Caudate nucleus (tissue), 63 donors: ENCODE measurements at places on chromosomes 3 and 15.
A peak's percentile ranks its signal among the peaks of the same experiment; 100 is the strongest.

DNA sequence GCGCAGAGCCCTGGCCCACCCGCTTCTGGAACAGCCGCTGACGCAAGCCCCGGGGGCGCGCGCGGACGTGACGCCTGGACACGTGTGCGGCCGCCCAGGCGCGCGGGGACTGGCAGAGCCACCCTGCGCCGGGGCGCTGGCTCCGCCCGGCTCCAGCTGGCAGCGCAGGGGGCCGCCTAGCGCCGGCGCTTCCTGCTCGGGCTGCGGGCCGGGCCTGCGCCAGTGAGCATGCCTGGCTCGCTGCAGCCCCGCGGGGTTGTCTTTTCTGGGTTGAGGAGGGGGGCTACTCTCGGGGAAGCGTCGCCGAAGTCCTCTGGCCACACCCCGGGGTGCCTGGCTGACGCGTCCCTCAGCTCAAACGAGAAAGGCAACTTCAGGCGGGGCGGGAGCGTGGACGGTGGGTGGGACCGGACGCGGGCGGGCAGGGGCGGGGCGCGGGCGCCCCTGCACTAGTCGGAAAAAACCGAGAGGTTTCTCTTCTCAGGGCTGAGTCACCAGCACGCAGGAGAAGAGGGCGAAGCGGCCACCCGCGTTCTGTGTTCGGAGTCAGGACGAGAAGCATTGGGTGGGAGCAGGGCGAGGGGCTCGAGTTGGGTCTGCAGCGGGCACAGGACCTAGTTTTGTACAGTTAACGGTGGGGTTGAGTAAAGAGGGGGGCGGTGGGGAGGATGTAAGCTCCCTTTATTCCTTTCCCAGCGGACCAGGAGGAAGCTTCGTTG is at the start of gene SIAH2:
TSS of gene SIAH2 (minus strand) at position 48 of the 719 bp plus-strand sequence. CDS start 320 bp downstream, outside the sequence.
- peak; percentile 93 for DNase-seq

DNA sequence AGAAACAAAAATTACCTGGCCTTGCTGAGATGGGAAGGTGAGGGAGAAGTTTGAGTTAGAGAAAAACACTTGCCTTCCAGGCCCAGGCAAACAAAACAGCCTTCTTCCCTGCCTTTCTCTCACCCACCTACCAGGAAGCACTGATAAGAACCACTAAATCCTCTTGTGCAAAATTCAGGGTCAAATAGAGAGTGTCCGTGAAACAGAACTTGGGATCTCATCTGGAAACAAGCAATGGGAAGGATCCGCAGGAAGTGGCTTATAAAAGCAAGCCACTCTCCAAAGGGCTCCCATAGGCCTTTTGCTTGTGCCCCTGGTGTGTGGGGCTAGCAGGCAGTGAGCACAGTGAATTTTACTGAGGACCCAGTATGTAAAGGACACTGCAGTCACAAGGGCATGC is 11.0 kb downstream of the ADAMTS9 start:
- DNase-seq, result no peak

DNA sequence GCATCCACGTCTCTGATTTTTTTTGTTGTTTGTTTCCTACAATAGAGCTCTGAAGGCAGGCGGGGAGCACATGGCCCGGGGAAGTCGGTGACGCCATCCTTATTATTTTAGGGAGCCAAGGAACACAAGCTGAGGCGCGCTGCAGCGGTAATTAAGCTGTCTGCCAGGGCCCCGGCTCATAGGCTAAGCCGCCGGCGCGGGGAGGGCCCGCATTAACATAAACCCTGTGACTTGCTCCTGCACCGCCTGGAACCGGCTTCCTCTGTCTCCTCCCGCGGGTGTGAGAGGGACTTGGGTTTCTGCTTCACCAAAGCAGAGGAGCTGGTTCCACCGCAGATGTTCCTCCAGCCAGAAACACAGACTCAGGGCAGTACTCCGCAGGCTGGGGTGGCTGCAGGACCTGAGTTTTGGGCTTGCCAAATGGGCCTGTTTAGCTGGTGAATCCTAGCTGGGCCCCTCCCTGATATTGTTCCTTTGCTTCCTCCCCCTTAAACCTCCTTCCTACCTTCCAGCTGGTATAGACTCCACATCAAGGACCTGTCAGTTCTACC is 25.3 kb downstream of the ANP32A start:
- DNase-seq, result peak; percentile 92

GRCh38 chr3:13322324-13322723 is 97.8 kb downstream of the NUP210 start:
- DNase-seq, result no peak

DNA sequence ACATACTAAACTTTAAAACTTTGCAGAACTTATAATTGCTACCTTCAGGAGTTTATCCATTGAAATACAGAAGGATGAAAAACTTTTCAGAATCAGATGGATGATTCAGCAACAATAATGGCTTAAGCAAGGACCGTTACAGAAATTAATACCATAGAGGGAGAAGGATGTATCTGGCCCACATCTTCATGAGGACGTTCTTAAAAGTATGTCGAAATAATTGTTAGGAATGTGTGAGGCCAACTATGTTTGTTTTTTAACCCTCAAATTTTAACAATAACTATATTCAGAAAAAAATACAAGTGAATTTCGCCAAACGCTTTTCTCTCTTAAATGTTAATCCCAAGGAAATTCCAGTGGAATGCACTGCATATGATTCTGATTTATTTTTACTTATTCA is 105.2 kb upstream of the EPHA3 start:
- DNase-seq, result no peak

GRCh38 chr3:99686955-99687612 is 48.7 kb downstream of the COL8A1 start:
- DNase-seq, result no peak

DNA sequence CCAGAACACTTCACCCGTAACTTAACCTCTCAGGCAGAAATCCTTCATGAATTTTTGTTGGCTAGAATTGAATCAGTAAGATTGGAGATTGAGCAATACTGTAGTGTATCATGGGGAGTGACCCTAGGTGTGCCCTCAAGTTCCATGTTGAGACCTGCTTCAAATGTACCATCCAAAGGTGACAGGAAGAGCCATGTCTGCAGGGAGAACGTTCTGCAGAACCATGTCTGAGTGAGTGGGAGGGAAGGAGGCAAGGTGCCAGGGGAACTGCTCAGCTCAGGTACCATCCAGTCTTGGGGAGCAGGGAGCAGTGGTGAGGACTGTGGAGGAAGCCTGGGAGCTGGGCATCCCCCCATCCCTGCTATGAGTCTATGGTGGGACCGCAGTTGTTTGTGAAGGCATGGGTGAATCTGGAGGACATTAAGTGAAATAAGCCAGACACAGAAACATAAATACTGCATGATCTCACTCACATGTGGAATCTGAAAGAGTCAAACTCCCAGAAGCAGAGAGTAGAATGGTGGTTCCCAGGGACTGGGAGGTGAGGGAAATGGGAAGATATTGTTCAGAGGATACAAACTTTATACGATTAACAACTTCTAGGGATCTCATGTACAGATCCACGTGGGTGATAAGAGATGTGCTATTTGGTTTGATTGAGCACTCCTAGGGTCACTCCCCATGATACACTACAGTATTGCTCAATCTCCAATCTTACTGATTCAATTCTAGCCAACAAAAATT is 23.3 kb downstream of the CFAP161 start:
- no peak for DNase-seq

- DNase-seq, result no peak
Observed at GRCh38 chr3:53353202-53353601, 5.9 kb upstream of the DCP1A start.

DNA sequence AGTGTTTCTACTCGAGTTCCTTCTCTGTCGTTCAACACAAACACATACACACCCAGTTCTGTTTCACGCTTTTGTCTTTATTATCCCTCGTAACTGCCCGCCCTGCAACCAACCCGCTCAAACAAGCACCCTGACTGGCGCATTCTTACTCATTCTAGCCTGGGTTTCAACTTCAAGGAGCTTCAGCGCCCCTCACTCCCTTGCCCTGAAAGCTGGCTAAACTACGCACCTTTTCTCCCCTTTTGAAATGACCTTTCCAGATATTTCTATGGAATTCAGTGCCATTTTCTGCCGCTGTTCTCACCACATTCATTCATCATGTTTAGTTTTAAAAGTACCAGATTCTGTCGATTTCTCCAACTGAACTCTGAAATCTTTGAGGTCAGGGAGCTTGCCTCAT is 653 bp upstream of the MFSD1 start:
- DNase-seq, result peak; percentile 21

- no peak for DNase-seq
Observed at GRCh38 chr3:103126115-103126514, 691.3 kb downstream of the ZPLD1 start.

- DNase-seq, result no peak
Observed at GRCh38 chr3:27565201-27565852, 81.1 kb upstream of the SLC4A7 start.

- no peak for DNase-seq
Observed at GRCh38 chr3:57752307-57752706, 3.8 kb upstream of the SLMAP start.

GRCh38 chr15:70023769-70024491 is 73.8 kb downstream of the TLE3 start:
- no peak for DNase-seq

- no peak for DNase-seq
Observed at GRCh38 chr3:77407441-77407840, 367.5 kb downstream of the ROBO2 start.

DNA sequence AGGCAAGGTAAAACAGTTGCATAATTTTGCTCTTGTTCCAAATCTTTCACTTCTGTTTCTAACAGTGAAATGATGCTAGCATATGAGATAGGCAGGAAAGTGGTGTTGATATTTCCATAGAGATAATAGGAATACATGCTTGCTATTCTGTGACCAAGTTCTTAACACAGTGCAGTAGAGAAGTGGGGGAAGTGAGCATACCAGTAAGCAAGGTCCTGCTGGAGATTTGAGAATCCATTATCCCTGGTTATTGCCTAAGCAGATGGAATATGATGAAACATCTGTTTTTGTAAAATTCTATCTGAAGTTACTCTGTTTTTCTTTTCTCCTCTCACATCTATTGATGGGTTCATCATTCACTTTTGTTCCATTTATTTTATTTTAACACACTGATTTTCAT is 28.7 kb downstream of the USP8 start:
- DNase-seq, result no peak

DNA sequence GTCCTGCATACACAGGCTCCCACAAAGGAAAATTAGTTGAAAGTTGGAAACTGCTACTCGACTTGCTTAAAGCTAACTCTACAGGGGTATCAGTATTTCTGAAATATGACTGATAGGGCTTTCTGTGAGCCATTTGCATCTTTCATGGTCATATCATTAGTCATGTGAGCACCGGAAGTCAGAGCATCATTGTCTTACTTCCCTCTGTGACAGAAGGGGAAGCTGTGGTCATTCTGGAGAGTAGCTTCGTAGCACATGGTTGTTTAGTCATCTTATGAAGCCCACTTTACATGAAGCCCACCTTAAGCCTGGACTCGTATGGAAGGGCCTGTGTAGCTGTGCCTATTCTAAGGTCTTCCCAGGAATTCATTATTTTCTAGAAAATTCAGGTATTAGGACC is 69.0 kb downstream of the COL6A5 start:
- DNase-seq, result no peak

GRCh38 chr3:112377568-112378071 is 44.7 kb downstream of the CD200 start:
- no peak for DNase-seq

DNA sequence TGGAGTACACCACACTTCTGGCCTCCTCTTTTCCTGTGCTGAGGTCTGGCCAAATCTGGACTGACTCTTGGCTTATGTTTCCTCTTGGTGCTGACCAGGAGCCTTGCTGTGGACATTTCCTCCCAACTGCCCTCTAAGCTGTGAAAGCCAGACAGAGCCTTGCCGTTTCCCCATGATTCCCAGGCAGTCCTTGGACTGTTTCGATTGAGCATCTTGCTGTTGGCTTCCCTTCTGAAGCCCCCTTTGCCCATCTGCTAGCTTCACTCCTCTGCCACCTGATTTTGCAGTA is 110.5 kb downstream of the EPHB1 start:
- no peak for DNase-seq

- no peak for DNase-seq
Observed at GRCh38 chr3:172102883-172103310, 63.5 kb downstream of the FNDC3B start.

DNA sequence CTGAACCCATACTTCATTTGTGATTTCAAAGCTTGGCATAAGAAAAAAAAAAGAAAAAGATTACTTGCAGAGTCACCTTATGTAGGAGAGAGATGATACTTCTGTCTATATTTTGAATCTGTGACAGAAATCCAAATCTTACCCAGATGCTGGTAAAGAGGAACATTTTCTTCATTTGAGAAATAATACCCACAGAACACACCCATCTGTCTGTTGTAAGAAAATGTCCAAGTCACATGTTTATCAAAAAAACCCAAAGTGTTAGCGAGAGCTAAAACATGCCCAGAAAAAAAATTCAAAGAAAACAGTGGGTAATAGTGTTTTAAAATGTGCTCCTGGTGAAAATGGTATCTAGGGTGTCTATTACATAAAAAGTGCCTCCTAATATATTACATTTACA is 18.0 kb upstream of the RAP2B start:
- DNase-seq, result no peak

DNA sequence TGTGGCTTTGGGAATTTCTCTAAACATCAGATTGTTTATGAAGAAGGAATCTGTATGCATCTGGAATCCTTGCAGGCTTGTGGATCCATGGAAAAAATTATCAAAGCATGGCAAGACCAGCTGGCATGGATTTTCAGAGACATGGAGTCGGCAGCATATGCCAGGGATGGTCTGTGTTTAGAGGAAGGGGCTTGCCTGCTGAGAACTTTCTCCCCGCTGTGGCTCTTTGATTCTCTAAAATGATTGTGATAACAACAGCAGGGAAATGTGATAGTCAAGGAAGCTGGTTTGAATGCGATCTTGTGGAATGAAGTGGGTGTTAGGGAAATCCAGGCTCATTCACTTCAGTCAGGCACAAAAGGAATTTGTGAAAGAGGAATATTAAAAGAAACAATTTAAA is 245.7 kb upstream of the THRB start:
- no peak for DNase-seq

GRCh38 chr3:27699067-27699466 is 23.1 kb downstream of the EOMES start:
- DNase-seq, result no peak

DNA sequence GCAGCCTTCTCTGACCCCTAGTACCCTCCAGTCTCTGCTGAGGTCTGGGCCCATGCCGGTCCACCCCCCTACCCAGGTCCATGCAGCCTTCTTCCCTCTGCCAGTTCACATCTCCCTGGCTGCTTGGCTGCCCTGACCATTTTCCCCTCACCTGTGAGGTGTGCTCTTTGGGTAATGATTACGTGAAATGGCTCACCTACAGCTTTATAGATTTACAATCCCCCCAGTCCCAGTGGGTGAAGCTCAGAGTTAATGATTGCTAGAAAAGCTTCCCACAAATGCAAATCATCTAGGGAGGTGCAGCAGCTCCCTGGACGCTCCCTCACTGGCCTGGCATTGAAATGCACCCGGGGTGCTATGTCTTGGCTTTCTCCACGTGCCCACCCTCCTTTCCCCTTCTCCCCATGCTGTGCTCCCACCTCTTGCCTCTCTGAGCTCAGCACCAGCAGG is 18.7 kb downstream of the PAQR5 start:
- DNase-seq, result no peak

- no peak for DNase-seq
Observed at GRCh38 chr3:12952343-12953200, 111.2 kb upstream of the RPL32 start.

GRCh38 chr3:59937201-59937600 is 887.4 kb upstream of the CFAP20DC start:
- no peak for DNase-seq

GRCh38 chr3:38634111-38634510 is 15.4 kb downstream of the SCN5A start:
- DNase-seq, result no peak

GRCh38 chr3:193803288-193803687 is 210.3 kb downstream of the OPA1 start:
- no peak for DNase-seq
